T47D (cell line): ENCODE measurements at places on chromosomes 2 and 18.

DNA sequence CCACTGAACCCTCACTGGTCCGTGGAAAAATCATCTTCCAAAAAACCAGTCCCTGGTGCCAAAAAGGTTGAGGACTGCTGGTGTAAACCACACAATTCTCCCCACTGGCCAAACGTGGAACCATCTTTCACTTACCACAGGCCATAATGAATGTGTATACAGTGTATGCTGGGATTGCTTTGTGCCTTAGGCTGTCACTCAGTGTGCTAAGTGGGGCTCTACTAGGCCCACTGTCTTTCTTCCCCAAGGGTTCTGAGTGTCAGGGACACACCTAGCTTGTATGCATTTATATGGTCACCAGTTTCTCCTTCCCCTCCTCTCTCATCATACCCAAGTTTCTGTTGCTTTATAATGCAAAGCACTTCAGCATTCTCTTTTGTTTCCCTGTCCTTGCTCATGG lies 27.2 kb downstream of the SCYGR8 start:
- no peak for DNase-seq

DNA sequence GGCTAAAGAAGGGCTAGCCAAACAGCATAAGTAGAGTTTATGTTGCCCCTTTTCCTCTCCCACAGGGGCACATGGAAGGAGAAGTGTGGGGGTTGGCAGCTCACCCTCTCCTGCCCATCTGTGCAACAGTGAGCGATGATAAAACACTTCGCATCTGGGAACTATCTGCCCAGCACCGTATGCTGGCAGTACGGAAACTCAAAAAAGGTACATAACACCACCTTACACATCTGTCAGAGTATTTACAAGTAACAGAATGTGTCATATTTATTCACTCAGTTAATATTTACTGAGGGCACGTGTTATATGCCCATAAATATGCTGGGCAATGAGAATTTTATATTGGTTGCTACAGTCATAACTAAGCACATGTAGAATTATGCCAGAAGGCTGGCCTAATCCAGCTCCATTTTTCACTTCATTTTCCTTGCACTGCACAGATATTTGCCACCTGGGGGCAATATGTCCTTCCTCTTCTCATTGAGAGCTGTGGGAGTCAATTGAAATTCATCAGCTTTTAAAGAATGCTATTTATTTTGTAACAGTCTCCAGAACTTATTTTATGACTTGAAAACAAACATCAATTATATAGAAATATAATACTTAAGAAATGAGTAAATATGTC lies 150.6 kb downstream of the RTN4 start:
- DNase-seq = peak; percentile 65

DNA sequence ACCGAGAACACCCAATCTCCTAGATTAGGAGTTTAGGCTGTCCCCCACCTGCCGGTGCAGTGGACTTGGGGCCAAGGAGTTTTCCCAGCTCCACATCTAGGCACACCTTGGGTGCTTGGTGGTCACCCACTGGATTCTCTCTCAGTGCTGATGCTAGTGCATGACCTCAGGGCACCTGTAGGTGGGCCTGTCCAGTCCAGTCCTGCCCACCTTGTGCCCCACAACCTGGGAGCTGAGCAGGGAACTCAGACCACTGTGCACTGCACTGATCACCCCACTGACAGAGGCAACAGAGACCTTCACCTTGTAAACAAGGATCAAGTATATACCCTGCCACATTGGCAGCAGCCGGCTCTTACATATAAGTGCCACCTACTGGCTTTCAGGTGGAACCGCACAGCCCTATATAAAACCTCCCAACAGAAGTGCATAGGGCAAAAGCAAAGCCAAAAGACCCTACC lies 12.7 kb upstream of the CDH19 start:
- peak; percentile 17 for DNase-seq

- DNase-seq = no peak
Measured at GRCh38 chr2:205565142-205565522, 117.2 kb upstream of the NRP2 start.

DNA sequence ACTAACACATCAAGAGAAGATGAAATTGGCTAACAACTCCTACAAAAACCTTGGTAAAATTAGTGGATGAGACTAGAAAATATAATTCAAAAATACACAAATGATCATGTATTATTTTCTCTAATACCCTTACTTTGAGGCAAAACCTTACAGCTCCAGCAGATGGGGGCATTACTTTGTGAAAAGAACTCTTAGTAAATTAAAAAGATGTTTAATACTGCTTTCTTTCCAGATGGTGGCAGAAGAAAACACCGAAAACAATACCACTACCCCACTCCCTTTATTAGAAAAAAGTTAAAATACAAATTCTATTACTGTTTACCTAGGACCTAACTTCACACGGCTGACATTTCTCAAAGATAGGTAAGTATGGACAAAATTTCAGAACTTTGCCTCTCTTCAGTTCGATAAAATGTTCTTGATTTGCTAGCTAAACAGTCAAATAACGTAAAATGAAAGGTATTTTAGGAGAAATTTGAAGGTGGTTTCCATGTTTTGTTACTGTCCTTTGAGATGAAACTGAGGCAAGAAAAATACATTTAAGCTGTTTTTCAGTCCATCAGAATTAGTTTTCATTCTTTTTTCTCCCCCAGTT lies 30.6 kb downstream of the ORC4 start:
- peak; percentile 44 for DNase-seq

DNA sequence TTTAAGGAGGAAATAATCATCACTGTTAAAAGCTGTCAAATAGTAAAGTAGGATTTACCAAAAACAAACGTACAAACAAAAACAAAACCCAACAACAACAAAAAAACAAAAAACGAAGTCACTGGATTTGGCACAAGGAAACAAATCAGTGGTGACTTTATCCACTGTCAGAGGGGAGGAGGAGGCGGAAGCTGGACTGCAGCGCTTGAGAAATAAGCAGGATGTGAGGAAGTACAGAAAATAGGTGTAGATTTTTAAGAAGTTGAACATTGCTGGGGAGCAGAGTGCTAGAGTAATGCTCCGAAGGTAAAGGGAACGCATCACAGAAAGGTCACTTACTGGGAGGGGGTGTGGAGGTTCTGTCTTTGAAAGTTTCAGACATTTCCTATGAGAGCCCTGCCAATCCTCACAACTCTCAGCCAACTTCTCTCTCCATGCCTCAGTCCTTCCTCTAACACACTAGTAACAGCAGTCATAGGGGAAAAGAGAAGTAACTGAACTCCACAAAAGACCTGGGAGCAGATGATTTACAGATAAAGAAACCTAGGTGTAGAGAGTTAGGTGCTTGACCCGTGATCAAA lies 220.2 kb upstream of the SMAD7 start:
- no peak for DNase-seq

GRCh38 chr2:150508497-150509137 lies 21.1 kb upstream of the RND3 start:
- no peak for DNase-seq

DNA sequence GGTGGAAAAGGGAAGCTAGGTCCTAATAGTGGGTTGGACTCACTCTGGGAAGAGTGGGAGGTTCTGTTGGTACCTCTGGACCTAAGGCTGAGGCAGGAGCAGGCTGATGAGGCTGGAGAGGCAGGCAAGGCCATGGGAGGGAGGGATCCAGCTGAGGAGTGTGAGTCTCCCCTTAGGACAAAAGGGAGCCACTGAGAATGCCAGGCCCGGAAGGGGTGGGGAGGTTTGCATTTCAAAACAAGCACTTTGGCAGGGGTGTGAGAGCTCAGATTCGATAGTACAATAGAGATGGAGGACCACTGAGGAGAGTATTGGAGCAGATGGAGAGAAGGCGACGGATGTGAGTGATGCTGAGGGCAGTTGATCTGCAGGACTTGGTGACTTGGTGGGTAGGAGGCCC lies 132.1 kb upstream of the CAPN13 start:
- DNase-seq = no peak

DNA sequence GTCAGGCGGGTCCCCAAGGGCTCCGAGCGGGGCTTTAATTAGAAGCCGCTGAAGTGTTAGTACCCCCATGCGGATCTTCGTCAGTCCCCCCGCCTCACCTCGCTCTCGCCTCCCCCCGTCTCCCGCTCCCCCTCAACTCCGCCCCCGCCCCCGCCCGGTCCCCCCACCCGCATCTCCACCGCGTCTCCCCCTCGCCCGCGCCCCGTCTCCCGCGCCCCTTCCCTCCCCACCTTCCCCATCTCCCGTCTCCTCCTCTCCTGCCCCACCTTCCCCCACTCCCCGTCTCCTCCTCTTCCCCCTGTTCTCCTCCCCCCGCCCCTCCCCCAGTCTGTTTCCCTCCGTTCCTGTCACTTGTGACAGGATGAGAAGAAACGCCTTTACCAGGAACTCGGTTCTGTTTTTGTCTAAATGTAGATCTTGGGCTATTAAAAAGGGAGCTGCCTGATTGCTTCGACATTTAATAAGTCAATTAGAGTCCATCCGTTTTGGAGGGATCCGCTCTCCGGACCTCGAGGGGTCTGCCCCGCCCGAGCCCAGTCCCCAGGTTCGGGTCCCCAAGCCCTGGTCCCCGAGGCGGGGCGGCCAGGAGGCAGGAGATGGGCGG lies 969 bp upstream of the ALKAL2 start:
- DNase-seq = no peak

DNA sequence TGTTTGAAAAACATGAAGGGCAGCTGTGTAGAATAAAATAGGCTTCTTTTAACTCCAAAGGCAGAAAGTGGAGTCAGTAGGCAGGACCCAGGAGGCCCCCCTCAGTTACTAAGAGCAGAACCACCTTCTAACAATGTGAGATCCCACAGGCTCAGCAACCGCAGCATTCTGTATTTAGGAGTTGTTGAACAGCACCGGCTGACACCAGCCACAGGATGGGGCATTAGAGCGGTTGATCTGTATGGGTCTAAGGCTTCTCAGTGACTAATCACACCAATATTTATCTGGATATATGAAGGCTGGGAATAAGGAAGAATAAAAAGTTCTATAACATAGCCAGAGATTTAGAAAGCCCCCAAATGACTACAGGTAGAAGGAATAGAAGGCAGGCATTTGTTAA lies 51.7 kb downstream of the MYO5B start:
- no peak for DNase-seq

DNA sequence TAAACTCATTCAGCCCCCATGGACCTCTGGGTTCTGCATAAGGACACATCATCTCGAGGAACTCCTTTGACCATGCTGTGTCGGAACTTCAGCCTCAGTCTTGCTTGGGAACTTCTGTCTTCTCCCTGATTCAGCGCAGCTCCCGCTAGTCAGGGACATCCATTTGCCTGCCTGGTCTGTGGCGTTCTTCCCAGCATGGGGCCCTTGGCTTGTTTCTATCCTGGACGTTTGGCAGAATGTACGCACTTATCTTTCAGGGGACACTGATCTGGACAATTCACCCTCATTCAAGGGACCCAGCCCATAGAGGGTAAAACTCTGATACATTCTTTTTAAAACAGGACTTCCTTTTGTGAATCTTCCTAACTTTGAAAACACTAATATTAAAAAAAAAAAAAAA lies 75.8 kb upstream of the WIPF1 start:
- no peak for DNase-seq

DNA sequence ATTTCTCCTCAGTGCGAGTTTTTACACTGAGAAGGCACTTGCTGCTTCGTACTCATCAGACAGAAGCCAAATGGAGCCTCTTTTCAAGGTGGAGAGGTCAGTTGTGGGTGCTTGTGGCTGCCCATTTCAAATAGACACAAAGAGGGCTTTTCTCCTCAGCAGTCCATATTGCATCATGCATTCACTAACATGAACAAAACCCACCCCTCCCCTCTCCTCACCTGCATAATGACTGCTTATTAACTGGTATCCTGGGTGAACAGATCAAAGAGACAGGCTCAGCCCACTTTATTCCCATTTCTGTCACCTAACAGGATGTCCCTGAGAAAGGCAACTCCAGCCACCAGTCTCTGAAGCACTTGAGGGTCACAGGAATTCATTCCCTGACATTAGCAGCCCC lies 28.9 kb downstream of the KLF7 start:
- DNase-seq = no peak

- no peak for DNase-seq
Measured at GRCh38 chr2:24461685-24462084, 29.4 kb upstream of the NCOA1 start.

GRCh38 chr2:150162241-150162942 lies 325.1 kb downstream of the RND3 start:
- DNase-seq = no peak

DNA sequence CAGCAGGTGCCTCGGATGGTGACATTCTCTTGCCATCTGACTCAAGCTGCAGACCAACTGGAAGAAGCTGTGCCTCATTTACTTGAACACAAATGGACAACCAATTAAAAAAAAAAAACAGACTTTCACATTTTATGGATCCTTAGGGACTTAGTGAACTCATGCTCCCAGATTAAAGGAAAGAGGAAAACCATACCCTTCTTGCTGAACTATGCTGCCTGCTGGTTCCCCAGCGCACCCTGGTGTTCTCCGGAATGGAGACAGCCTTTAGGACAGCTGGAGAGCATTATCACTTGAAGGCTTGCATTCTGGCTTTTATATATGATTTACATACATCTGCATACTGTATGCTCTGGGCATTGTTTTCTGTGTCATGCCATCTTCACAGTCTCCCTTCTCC lies 370.7 kb downstream of the SLC4A3 start:
- no peak for DNase-seq

DNA sequence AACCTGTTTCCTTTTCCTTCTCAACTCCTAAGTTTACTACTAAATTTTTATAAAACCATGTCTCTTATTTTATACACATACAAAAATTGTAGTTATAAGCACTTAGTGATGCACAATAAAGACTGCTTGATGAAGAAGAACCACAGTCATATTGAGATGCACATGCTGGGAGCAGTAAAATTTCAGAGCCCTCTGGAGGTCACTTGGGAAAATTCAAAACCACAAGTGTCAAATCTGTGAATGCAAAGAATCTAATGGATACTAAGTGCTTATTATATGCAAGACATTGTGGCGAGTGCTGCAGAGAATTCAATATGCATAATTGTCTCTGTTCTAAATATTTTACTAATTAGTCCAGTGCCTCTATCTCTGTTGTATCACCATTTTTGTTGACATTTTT lies 180.5 kb downstream of the VWC2L start:
- DNase-seq = peak; percentile 44

DNA sequence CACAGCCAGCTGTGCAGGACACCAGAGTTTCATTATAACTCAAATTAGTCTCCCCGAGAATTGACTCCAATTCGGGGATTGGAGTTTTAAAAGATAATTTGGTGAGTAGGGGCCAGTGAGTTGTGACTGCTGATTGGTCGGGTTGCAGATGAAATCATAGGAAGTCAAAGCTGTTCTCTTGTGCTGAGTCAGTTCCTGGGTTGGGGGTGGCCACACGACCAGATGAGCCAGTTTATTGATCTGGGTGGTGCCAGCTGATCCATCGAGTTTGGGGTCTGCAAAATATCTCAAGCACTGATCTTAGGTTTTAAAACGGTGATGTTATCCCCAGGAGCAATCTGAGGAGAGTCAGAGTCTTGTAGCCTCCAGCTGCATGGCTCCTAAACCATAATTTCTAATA lies 82.7 kb upstream of the SLC66A3 start:
- DNase-seq = no peak

GRCh38 chr2:229249536-229249935 lies 21.6 kb downstream of the PID1 start:
- DNase-seq = no peak

- no peak for DNase-seq
Measured at GRCh38 chr18:12543697-12544096, 114.2 kb downstream of the SPIRE1 start.
